ENCODE measurements at places on chromosomes 3 and 15. TPM values are rescaled to one million over a fixed set of nuclear protein-coding genes. Genes with fewer than 3 reads are reported as not detected.
A peak's percentile ranks its signal among the peaks of the same experiment; 100 is the strongest.

The THOC7 gene
- total RNA-seq: 40.0 TPM

- DNase-seq: no peak
- H3K36me3 ChIP-seq: no peaks in the 10 kb centered on the region
- H3K27me3 ChIP-seq: no peaks in the 10 kb centered on the region
- no peak overlapping the region for H3K27ac ChIP-seq
- H3K4me3 ChIP-seq: no peak overlapping the region
These were observed 208.2 kb downstream of the RPLP1 start for GRCh38 chr15:69660658-69661405.

The SCN11A gene
- 0.27 TPM for total RNA-seq

GRCh38 chr3:7854266-7854665 lies 647.4 kb upstream of the LMCD1 start:
- no peak for DNase-seq
- no peak overlapping the region for H3K27ac ChIP-seq
- no peaks in the 10 kb centered on the region for H3K36me3 ChIP-seq
- no peaks in the 10 kb centered on the region for H3K27me3 ChIP-seq
- no peak overlapping the region for H3K4me3 ChIP-seq

The LTF gene
- 0.14 TPM for total RNA-seq

DNA sequence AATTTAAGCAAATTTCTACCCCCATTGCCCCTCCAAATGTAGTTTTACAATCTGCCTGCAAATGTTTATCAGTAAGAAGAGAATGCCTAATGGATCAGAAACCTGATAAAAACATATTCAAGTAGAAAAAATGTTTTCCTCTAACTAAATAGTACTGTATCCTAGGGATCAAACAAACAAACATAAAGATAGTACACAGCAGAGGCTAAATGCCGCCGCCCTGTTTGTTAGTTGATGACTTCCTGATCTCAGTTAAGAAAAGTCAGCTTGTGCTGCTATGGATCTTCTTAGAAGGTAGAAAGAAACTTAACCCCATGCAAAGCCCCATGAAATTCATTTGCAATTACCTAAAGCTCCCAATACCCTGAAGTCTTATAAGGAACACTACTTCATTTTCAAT lies 387.3 kb upstream of the THBS1 start:
- no peak overlapping the region for H3K27ac ChIP-seq
- H3K27me3 ChIP-seq: no peaks in the 10 kb centered on the region
- DNase-seq: no peak
- no peaks in the 10 kb centered on the region for H3K4me1 ChIP-seq
- H3K36me3 ChIP-seq: no peaks in the 10 kb centered on the region

The NEK10 gene
- total RNA-seq: 1.4 TPM

DNA sequence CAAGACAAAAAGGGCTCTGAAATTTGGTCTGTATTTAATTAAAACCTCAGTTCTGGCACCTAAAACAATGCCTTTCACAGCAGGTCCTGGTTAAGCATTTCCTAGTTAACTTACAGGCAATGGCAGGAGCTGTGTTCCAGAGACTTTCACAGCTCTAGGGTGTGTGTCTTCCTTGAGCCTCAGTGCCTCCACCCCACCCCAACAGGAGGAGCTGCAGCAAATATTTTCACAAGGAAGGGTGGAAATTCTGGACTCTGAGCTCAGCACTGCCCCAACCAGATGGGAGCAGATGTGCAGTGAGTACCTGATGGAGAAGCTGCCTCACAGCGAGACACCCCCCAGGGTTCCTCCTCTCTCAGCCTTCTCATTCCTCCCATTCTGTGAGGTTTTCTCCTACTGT lies 106.3 kb upstream of the SPATA12 start:
- peaks cover 12% of the 10 kb centered on the region for H3K4me1 ChIP-seq
- H3K27me3 ChIP-seq: no peaks in the 10 kb centered on the region
- no peaks in the 10 kb centered on the region for H3K36me3 ChIP-seq
- H3K27ac ChIP-seq: no peak overlapping the region
- DNase-seq: peak; percentile 49
- no peak overlapping the region for H3K4me3 ChIP-seq

The CAMK2N2 gene
- total RNA-seq: not detected

DNA sequence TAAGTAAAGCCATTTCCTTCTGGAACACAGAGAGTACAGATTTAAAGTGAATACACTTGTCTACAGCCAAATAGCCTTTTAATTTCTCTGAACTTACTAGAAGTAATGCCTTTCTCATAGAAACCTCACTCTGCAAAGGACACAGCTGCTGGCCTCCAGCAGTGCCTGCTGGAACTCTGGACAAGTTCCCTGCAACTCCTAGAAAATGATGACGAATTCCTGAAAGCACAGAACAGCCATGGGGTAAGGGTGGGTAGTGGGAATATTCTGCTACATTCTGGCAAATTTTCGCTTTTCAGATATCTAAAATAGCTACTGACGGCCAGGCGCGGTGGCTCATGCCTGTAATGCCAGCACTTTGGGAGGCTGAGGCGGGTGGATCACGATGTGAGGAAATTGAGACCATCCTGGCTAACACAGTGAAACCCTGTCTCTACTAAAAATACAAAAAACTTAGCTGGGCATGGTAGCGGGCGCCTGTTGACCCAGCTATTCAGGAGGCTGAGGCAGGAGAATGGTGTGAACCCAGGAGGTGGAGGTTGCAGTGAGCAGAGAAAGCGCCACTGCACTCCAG lies 34.4 kb downstream of the RYK start:
- no peak for DNase-seq
- H3K4me3 ChIP-seq: no peak overlapping the region
- no peaks in the 10 kb centered on the region for H3K27me3 ChIP-seq
- H3K4me1 ChIP-seq: no peaks in the 10 kb centered on the region
- H3K27ac ChIP-seq: no peak overlapping the region

DNA sequence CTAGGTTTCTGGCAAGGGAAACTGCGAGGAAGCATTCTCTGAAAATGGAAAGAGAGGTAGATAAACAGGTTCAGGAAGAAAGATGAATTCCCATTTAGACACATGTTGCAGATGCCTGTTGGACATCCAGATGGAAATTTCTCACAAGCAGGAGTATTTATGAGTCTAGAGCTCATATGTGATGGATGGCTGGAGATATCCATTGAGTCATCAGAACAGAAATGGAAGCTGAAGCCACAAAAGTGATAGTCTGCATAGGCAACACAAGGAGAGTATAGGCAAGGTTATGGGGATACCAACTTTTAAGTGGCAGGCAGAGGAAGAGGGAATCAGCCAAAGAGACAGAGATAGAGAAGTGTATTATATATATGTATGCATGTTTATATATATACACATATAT lies 6.3 kb upstream of the RAMAC start:
- H3K27ac ChIP-seq: no peak overlapping the region
- no peak overlapping the region for H3K4me3 ChIP-seq
- no peaks in the 10 kb centered on the region for H3K27me3 ChIP-seq
- H3K36me3 ChIP-seq: no peaks in the 10 kb centered on the region
- H3K4me1 ChIP-seq: no peaks in the 10 kb centered on the region

The GPX1 gene
- total RNA-seq: 343 TPM

DNA sequence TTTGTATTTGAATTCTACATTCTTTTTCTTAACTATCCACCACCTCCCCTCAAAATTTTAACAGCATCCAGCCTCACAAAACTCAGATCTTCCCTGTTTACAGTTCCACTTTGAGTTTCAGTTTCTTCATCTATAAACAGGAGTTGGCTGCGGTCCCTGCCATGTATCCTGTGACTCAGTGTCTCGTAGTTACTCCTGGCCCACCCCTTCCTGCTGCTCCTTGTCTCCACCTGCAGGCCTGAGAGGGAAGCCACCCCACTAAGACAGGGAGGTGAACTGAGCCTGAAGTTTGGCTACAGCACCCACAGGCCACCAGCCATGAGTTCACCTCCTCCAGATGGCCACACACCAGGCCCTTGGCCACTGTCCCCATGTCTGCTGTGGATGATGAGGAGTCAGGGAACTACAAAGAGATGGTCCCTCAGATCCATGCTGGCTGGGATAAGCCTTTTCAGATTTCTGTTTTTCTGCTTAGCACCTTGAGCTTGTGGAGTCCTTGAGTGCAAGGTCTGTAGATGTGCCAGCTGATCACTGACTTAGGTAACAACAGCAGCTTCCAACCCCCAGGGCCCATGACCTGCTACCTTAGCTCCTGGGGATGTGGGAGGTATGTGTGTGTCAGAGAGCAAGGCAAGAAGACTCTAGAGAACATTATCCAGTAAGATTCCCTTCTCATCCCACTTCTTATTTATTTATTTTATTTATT lies 37.5 kb downstream of the CD86 start:
- H3K4me1 ChIP-seq: no peaks in the 10 kb centered on the region
- no peak overlapping the region for H3K27ac ChIP-seq
- no peak overlapping the region for H3K4me3 ChIP-seq
- H3K36me3 ChIP-seq: no peaks in the 10 kb centered on the region
- DNase-seq: peak; percentile 39

GRCh38 chr3:5095886-5096285 lies 26.2 kb upstream of the ARL8B start:
- no peak overlapping the region for H3K4me3 ChIP-seq
- H3K27ac ChIP-seq: no peak overlapping the region
- H3K36me3 ChIP-seq: no peaks in the 10 kb centered on the region
- H3K27me3 ChIP-seq: peaks cover 7% of the 10 kb centered on the region
- peaks cover 4% of the 10 kb centered on the region for H3K4me1 ChIP-seq
- no peak for DNase-seq

DNA sequence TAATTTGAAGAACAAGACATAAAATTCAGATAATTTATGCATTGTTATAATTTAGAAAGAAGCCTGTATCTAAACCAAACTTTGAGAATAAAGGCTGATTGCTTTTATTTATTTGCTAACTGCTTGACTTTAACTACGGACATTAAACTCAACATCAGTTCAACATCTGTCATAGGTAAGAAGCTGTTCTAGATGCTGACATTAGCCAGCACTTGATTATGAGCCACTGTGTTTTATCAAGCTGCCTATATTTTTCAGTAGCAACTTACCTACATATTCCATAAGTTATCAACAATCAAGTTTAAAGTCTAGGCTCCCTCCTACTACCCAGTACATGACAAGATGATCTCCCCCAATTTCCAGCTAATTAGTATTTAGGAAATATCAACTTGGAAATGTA lies 42.1 kb downstream of the USF3 start:
- H3K27me3 ChIP-seq: no peaks in the 10 kb centered on the region
- no peaks in the 10 kb centered on the region for H3K4me1 ChIP-seq
- no peak overlapping the region for H3K4me3 ChIP-seq
- no peak overlapping the region for H3K27ac ChIP-seq
- H3K36me3 ChIP-seq: no peaks in the 10 kb centered on the region

DNA sequence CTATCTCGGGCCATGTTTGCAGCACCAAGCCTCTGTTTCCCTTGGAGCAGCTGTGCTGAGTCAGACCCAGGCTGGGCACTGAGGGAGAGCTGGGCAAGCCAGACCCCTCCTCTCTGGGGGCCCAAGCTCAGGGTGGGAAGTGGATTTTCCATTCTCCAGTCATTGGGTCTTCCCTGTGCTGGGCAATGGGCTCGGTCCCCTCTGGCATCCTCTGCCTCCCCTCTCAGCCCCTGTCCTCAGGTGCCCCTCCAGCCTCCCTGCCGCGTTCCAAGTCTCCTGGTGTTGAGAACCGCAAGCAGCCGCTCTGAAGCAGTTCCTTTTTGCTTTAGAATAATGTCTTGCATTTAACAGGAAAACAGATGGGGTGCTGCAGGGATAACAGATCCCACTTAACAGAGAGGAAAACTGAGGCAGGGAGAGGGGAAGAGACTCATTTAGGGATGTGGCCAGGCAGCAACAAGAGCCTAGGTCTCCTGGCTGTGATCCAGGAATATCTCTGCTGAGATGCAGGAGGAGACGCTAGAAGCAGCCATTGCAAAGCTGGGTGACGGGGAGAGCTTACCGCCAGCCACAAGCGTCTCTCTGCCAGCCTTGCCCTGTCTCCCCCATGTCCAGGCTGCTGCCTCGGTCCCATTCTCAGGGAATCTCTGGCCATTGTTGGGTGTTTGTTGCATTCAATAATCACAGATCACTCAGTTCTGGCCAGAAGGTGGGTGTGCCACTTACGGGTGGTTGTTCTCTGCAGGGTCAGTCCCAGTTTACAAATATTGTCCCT lies 1.2 kb downstream of the RHO start:
- DNase-seq: no peak
- no peak overlapping the region for H3K4me3 ChIP-seq
- no peak overlapping the region for H3K27ac ChIP-seq
- no peaks in the 10 kb centered on the region for H3K4me1 ChIP-seq
- no peaks in the 10 kb centered on the region for H3K27me3 ChIP-seq
- H3K36me3 ChIP-seq: no peaks in the 10 kb centered on the region

DNA sequence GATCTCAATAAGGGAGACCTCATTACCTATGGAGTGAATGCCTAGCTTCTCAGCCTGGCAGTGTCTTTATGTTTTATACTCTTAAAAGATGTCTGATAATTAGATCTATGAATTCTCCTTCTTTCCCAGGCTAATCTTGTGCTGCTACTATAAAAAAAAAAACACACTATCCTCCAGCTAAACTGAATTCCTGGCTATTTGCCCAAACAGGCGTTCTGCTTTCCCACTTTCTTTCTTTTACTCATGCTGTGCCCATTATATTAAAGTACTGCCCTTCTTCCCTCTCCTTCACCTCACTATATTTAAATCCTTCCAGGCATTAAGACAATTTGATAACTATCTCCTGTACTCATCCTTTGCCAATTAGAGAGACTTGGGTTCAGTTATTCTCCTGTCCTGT lies 1134.9 kb downstream of the ROBO2 start:
- no peaks in the 10 kb centered on the region for H3K4me1 ChIP-seq
- no peaks in the 10 kb centered on the region for H3K27me3 ChIP-seq
- DNase-seq: no peak
- H3K4me3 ChIP-seq: no peak overlapping the region

DNA sequence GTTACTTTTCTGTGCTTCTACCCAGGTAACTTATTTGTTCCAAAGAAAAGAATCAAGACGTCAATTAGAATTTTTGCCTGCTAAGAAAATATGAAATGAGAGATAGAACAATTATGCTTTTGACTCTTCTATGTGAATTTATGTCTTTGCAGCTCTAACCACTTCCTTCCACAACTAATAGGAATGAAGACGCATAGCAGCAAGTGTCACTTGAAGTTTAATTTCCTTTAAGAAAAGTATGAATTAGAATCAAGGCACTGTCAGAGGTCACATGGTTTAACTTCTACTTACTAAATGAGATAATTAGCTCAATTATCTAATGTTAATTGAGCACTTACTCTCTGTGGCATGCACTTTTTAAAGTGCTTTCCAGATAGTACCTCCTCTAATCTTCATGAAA lies 3.3 kb downstream of the WDR49 start:
- H3K27me3 ChIP-seq: no peaks in the 10 kb centered on the region
- H3K4me3 ChIP-seq: no peak overlapping the region
- H3K36me3 ChIP-seq: no peaks in the 10 kb centered on the region
- no peaks in the 10 kb centered on the region for H3K4me1 ChIP-seq
